ENCODE measurements at places on chromosomes 4 and X.

DNA sequence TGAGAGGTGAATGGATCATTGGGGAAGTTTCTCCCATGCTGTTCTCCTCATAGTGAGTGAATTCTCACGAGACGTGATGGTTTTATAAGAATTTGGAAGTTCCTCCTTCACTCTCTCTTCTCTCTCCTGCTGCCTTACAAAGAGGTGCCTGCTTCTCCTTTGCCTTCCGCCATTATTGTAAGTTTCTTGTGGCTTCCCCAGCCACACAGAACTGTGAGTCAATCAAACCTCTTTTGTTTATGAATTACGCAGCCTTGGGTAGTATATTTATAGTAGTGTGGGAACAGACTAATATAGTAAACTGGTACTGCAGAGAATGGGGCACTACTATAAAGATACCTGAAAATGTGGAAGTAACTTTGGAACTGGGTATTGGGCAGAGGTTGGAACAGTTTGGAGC is 7.8 kb upstream of the CTAG2 start:
- no peak for DNase-seq

DNA sequence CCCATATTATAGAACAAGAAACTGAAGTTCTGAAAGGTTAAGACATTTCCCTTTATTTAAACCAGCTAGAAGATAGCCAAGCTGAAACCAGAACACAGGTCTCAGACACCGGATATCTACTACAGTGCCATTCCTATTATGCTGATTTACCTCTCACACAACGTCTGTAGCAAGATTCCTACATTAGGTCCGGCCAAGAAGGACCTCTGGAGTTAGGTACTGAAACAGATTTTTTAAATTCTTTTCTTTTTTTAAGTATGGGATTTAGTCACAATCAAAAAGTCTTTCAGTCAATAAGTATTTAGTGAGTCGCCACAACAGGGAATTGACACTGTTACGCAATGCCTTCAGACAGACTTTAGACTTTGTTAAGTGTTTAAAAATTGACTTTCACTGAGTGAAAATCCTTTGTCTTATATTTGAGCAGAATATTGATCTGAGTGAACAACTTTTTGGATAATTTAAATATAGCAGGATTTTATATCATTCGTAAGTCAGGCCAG is 26.5 kb upstream of the SPANXN4 start:
- no peak for DNase-seq

- no peak for DNase-seq
Observed at GRCh38 chrX:126167560-126167959, 1.5 kb upstream of the DCAF12L2 start.

- no peak for DNase-seq
Observed at GRCh38 chr4:6201580-6202091, 1.3 kb upstream of the JAKMIP1 start.

DNA sequence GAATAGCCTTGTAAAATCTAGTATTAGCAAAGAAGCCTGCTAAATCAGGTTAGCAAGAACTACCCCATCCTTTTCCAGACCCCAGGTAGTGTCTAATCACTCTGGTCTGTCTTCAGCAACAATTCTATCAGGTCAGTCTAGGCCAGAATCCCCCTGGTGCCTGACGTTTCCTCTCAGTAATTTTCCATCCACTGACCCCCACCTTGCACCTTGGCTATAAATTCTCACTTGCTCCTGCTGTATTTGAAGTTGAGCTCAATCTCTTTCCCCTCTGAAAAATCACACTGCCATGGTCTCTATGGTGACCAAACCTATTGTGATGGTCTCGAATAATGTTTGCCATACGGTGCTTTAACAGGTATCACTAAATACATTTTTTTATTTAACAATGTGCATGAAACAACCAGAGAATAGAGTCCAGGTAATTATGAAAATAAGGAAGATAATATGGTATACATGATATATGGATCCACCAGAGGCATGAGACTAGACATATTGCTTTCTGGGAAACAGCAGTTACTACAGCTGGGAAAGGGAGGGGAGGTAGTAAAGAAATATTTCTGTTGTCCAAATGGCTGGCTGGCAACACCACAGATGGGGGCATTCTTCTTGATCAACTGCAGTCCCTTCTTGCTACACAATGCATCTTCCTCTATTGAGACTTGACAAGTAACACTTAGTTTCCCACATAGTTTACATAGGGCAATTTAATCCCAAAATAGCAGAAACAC is 33.8 kb downstream of the CXCL1 start:
- DNase-seq: no peak

- no peak for DNase-seq
Observed at GRCh38 chrX:125627676-125628075, 308.0 kb downstream of the TEX13C start.

- no peak for DNase-seq
Observed at GRCh38 chr4:56227301-56227835, 159.9 kb downstream of the AASDH start.

DNA sequence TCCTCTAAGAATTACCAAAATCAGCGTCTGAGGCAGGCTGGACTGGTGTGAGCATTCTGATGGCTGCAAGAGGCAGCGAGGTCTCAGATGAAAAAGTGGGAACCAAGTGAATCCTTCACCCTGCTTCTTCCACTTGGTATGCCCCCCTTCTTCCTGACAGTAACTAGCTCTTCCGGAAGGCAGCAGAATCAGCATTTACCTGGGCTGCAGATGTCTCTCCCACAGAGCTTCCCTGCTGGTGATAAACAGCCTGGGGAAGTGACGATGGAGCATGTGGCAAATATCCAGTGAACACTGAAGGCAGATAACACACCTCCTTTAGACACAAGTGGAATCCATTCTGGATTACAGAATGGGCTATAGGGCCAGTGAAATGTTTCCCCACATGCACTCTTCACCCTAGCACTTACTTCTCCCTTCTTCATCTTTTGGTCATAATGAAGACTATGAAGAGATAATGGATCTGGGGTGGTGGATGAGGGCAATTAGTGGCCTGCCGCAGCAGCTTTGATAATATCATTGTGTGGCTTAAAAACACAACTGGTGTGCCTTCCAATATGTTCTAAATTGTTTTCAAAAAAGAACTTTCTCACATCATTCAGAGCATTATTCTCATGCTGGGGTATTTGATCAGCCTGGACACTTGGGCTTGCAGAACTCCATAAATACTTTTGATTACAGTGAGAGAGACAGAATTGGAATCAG is 60.8 kb upstream of the TBC1D9 start:
- DNase-seq: no peak

Measured in HT1080 (cell line).